Karpas-422 (cell line): ENCODE measurements at places on chromosomes 2 and 18.

DNA sequence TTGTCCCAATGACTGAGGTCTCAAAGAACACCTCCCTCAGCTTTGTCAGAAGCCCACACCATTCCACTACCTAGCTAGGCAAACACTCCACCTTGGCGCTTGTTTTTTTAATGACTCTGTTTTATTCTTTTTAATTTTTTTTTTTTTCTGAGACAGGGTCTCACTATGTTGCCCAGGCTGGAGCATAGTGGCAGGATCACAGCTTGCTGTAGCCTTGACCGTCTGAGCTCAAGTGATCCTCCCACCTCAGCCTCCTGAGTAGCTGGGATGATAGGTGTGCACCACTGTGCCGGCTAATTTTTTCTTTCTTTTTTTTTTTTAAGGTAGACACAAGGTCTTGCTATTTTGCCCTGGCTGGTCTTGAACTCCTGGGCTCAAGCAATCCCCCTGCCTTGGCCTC is 101.9 kb downstream of the SLC25A12 start:
- no peak for DNase-seq

GRCh38 chr2:74093426-74093825 is 54.3 kb downstream of the BOLA3 start:
- DNase-seq: no peak

GRCh38 chr2:1625281-1626001 is 118.9 kb downstream of the PXDN start:
- DNase-seq: no peak

DNA sequence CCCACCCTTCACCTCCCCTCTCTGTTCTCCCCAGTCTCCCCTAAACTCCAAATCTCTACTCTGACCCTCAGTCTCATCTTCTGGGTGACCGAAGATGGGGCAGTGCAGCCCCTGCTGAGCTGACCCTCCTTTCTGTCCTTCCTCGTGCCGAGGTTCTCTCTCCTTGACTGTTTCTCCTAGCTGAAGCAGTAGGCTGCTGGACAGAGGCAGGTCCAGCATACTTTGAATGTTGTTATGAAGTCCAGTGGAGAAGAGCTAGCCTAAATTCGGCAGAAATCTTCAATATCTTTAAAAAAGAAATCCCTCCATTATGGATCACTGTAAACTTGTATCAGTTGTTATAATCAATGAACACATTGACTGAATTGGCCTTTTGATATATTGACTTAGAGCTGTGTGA is 63.2 kb downstream of the RRM2 start:
- DNase-seq: no peak

GRCh38 chr18:7059276-7059675 is 58.3 kb downstream of the LAMA1 start:
- DNase-seq: no peak

DNA sequence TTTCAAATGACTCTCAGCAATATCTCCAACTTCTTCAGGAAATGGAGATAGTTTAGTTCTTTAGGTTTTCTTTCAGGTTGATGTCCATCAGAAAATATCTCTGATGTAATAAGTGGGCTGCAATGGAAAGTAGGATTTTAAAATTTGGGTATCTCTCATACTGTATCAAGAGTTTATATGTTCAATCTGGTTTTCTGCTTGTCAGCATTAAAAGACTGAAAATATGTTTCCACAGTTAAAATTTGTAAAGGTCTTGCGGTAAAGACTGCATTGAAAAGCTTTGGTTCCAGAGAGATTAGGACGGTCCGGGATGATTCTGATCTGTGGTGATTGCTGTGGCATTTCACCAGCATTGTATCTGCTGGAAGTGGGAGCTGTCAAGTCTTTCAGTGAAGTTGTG is 83.2 kb downstream of the LYPD1 start:
- no peak for DNase-seq

- DNase-seq: no peak
Measured at GRCh38 chr18:23609390-23610023, 23.2 kb upstream of the NPC1 start.

DNA sequence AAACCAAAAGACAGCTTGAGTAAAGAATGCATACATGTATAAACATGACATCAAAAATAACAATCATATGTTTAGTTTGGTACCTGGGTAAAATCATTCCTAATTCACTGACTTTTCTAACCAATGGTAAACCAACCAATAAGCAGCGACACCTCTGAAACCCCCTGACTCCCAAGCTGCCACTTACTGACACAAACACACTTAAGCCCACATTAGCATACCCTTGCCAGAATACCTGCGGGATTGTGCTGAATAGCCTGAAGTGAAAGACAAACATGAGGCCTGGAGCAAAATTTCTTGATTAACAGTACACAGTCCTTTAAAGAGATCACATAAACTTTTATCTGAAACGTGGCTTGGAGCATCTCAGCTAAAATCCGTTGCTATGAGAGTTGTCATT is 902.9 kb downstream of the TMEM182 start:
- DNase-seq: no peak
